ENCODE measurements at places on chromosomes 5 and 9.

GRCh38 chr5:133453831-133454230 is 158.5 kb downstream of the FSTL4 start:
- DNase-seq = no peak

GRCh38 chr9:95460518-95461164 is 56.1 kb downstream of the PTCH1 start:
- DNase-seq = no peak

DNA sequence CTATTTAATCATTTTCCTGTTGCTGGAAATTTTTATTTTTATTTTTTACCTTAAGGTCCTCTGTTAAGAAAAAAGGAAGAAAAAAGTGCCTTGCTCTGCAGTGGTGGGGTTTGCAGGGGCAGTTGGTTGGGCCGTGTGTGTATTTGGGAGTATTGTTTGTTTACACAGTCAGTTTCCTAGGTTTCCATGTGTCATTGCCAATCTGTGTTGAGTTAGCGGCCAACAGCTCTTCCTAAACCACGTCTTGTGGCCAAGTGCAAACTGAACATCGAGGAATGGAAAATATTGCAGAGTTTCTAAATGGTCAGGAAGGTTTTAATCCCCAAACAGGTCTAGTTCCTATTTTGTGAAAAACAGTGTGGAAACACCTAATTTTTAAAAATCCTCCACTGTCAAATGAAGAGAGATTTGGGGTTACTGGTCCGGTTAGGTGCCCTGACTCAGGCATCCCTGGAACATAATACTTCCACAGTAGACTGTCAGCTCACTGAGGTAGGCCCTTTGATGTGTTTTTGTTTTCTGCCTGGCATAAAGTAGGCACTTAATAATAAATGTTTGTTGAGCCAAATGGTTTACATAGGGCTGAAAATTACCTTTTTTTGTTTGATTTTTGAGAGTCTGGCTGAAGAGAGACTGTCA is 37.0 kb downstream of the MAMDC2 start:
- DNase-seq = no peak

DNA sequence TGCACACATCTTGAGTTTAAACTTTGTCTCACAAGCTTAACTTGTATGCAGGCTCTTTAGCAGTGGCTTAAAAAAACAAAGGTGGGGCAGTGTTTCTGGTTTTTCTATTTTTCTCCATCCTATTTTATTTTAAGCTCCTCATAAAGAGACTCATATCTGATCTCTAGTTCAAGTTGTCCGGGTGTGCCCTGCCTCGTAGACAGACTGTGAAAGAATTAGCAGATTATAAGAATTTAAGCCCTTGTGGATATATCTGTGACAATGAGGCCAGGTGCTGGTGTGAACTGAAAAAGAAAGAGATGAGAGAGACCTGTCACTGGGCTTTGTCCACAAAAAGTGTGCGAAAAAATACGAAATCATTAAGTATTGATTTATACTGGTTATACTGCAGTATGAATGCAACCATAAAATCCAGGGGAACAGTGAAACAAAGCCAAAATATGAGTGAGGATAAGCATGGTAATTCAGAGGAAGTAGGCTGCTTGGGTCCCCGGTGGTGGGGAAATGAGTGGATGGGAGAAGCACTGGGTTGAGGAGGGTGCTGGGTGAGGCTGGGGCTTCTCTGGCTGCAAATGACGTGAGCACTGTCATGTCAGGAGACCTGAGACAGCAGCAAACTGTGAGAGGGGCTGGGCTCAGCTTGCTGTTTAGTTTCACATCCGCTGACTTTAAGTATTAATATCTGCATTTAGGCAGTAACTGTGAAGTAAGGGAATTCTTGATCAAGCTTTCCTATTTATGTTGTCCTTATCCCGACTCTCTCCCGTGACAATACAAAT is 179.7 kb upstream of the ANKRD55 start:
- no peak for DNase-seq

- no peak for DNase-seq
Measured at GRCh38 chr5:178563621-178564020, 26.6 kb downstream of the COL23A1 start.

DNA sequence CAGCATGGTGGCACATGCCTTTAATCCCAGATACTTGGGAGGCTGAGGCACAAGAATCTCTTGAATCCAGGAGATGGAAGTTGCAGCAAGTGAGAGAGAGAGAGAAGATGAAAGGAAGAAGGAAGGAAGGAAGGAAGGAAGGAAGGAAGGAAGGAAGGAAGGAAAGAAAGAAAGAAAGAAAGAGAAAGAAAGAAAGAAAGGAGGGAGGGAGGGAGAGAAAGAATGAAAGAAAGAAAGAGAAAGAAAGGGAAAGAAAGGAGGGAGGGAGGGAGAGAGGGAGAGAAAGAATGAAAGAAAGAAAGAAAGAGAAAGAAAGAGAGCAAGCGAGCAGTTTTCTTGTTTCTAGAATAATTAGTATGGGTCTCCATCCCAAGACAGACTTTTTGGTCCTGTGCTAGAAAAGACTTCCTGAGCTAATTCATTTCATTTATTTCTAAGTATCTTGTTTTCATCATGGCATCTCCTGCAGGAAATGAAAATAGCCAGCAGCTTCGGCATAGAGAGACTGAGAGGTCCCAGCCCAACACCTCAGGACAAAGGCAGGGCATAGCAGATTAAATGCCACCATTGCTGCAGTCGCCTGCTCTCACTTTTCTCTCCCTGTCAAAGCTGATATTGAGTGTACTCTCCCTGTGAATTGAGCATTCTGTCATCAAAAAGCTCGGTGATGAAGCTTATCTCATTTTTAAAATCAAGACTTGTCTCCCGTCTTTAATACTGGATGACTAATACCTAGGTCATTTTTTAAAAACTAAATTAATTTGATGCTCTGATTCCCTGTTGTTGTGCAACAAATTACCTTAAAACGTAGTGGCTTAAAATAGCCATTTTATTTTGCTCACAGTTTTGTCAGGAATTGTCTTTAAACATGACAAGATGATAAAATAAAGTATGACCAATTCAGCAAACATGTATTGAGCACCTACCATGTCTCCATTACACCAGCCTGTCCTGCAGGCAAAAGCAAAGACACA is 91.8 kb upstream of the ADRA1B start:
- DNase-seq = no peak

DNA sequence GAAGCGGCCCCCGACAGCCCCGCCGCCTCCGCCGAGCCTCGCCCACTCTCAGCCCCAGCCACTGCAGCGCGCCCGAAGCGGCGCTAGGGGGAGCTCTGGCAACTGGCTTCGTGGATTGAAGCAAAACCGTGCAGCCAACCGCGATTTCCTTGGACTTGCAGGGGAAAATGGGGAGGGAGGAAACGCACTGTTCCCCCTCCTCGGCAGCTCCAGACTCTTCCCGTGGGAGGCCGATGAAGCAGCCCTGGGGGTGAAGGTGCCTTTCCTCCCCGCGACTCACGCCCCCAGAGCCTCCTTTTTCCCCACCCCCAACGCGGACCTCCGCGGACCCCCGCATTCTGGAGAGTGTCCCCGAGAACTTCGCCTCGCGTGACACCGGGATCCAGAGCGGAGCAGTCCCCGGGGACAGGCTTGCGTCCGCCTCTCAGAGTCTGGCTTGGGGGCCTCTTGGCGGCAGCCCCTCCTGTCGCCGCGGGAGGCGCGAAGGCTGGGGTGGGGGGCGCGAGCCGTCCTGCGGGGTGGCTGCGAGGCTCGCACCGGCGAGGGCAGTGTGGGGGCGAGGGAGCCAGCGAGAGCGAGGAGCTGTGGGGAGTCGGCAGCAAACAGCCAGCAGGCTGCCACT is 3.8 kb downstream of the IER5L start:
- DNase-seq = peak; percentile 68

- no peak for DNase-seq
Measured at GRCh38 chr5:36273809-36274526, 27.7 kb downstream of the RANBP3L start.

DNA sequence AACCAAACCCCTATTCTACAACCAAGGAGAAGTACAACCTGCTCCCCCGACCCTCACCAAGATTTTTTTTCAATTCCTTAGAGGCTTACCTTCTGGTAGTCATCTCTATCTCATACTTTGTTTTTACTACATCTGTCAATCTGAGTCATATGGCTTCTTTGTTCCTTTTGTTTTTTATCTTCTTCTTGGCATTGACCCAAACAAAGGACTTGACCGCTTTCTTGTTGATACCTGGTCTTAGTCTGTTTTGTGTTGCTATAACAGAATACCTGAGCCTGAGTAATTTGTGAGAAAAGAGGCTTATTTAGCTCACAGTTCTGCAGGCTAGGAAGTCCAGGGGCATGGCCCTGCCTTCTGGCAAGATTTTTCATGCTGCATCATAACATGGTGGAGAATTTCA is 352.7 kb downstream of the MLLT3 start:
- no peak for DNase-seq

GRCh38 chr5:35908228-35908627 is 30.2 kb downstream of the CAPSL start:
- no peak for DNase-seq

DNA sequence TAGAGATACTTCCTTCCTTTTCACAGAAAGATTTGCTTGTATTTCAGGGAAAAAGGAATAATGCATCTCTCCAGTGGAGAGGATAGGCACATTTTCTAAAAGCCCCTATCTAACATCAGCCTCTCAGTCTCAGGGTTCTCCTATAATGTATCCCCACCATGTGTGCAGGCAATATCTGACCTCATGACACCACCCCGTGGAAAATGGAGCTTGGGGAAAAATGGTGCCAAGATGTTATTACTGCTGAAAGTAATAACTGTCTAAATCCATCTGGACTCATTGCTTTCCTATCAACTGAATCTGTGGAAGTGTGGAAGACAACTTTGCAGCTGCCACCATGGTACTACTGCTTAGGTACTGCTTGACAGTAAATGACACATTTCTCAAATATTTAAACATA is 574.3 kb downstream of the LRRC70 start:
- DNase-seq = no peak

- DNase-seq = no peak
Measured at GRCh38 chr9:755454-756381, 85.8 kb upstream of the DMRT1 start.

DNA sequence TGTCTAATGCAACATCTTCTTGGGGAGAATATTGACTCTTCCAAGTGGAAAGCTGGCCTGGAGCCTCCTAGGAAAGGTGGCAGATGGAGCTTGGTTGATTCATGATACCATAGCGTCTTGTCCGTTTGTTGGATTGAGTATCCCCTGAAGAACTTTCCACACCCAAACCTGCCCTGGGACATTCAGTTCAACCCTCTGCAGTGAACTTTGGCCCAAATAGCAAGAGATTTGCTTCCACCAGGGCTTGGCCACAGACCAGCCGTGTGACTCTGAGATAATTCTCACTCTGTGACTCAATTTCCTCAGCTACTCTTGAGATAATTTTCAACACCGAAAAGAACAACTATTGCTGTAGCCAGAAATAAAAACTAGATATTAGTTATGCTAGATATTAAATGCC is 108.0 kb upstream of the RAD23B start:
- DNase-seq = no peak

DNA sequence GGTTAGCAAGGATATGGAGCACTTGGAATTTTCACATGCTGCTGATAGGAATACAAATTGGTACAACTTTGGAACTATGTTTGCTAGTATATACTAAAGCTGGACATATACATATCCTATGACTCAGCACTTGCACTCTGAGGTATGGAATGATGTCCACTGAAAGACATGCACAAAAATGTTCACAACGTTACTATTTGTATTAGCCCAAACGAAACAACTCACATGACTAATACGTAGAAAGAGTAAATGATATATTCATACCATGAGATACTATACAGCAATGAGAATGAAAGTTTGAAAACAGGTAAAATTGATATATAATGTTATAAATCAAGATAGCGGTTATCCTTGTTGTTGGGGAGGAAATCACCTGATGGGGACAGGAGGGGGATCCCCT is 45.5 kb upstream of the CDC42SE2 start:
- no peak for DNase-seq

DNA sequence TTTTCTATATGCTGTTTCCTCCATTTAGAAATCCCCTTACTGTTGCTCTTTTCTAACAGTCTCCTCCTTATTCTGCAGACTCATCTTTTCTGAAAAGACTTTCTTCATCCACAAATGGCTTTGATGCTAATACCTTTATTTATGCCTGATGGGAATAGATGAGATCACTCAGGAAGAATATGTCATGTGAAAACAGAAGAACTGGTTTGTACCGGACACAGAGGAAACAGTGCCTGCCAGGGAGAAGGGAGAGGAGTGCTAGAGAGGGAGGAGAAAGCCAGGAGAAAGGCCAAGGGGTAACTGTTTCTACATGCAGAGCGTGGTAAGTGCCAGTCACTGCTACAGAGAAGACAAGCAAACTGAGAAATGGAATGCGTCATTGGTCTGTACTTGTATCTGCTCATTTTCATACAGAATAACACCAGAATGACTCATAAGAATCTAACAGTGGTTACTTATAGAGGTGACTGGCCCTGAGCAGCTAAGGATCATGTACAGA is 45.9 kb upstream of the PJA2 start:
- no peak for DNase-seq

- DNase-seq = no peak
Measured at GRCh38 chr5:57513785-57514184, 31.2 kb upstream of the ACTBL2 start.

GRCh38 chr9:94990897-94991561 is 264.5 kb downstream of the AOPEP start:
- DNase-seq = no peak

GRCh38 chr5:158534203-158534602 is 565.5 kb downstream of the EBF1 start:
- DNase-seq = no peak

DNA sequence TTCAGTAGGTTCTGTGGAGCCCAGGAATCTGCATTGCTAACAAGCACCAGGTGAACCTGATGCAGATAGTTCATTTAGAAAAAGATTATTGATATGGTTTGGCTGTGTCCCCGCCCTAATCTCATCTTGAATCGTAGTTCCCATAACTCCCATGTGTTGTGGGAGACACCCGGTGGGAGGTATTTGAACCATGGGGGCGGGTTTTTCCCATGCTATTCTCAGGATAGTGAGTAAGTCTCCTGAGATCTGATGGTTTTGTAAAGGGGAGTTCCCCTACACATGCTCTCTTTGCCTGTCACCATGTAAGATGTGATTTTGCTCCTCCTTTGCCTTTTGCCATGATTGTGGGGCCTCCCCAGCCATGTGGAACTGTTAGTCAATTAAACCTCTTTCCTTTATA is 212.0 kb downstream of the RAB3C start:
- DNase-seq = no peak

DNA sequence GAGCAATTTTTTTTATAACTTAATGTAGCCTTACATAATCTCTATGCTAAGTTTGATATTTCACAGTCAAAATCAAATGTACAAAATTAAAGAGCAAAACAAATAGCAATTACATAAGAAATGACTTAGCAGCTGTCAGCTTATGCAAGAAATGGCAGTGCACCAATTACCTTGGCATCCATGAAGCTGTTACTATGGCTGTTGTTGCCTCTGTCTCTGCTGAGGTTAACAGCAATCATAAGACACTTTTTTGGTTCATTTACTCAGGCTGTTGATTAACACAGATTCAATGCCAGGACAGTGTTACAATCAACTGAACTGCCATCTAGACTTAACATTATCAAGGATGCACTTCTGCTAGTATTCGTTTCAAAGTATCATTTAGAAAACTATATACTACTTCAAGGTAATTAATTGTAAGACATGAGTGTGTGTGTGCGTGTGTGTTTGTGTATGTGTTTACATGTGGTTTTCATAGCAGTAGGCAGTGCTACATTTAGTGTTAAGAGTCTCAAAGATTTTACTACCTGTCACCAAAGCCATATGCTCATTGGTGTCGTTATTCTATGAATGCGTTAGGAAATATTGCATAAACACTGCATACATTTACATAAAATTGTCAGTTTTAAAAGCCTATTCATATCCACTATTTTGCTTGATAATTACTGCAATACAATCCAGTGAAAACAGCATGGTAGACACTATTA is 1084.2 kb upstream of the COX7C start:
- no peak for DNase-seq

GRCh38 chr9:106857811-106858470 is 5.0 kb upstream of the ZNF462 start:
- no peak for DNase-seq
